Kasumi-1 (cell line): ENCODE measurements at places on chromosomes 7 and 10.

GRCh38 chr10:101022967-101023705 is 7.8 kb downstream of the PDZD7 start:
- DNase-seq: no peak

DNA sequence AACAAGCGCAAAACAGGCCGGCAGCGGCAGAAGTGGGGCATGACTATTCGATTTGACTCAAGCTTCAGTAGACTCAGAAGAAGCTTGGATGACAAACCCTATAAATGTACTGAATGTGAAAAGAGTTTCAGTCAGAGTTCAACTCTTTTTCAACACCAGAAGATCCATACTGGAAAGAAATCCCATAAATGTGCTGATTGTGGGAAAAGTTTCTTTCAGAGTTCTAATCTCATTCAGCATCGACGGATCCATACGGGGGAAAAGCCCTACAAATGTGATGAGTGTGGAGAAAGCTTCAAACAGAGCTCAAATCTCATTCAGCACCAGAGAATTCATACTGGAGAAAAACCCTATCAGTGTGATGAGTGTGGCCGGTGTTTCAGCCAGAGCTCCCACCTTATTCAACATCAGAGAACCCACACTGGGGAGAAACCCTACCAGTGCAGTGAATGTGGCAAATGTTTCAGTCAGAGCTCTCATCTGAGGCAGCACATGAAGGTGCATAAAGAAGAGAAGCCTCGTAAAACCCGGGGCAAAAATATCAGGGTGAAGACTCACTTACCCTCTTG is 2.8 kb downstream of the ZNF22 start:
- DNase-seq: no peak

DNA sequence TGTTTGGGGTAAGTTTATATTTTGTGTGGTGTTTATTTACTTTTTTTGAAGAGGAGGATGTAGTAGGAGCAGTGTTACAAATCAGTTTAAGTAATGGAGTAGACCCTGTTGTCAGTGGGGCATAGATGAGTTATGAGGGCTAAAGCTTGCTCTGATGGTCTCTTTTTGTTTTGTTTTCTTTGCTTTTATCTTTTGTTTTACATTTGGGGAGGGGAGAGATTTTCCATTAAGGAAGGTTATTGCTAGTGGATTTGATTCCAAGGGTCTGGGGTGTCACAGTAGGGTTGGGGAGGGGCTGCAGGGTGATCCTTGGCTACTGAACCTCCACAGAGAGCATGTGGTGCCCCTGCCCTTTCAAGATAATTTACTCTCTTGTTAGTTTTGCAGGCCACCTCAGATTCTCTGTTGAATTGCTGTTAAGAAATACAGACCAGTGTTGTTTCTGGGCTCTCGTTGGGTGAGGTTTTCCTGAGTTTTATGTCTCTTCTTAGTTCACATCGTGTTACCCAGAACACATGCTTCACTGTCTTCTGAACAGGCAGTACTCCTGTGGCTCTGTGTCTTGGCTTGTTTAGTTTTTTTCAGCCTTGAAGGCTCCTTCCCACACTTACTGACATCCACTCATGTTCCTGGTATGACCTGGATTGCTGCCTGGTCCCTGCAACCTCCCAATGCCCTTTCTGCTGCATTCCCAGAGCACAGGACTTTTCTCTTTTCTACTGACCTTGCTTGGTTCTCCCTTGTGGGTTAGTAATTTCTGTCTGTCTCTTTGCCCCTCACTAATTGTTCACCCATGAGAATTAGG is 4.2 kb downstream of the KIFBP start:
- no peak for DNase-seq

DNA sequence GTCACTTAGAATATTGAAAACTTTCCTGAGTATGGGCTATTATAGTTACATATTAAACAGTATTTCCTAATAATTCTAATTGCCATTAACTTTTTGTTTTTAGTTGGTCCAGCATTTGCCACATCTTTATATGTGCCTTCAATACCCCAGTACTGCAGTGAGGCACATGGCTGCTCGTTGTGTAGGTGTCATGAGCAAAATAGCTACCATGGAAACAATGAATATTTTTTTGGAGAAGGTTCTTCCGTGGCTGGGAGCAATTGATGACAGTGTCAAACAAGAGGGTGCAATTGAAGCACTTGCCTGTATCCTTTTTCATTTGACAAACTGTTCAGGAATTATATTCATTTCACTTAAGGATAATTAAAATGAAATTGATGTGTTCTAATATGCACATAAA is 72.7 kb downstream of the BTAF1 start:
- DNase-seq: no peak

DNA sequence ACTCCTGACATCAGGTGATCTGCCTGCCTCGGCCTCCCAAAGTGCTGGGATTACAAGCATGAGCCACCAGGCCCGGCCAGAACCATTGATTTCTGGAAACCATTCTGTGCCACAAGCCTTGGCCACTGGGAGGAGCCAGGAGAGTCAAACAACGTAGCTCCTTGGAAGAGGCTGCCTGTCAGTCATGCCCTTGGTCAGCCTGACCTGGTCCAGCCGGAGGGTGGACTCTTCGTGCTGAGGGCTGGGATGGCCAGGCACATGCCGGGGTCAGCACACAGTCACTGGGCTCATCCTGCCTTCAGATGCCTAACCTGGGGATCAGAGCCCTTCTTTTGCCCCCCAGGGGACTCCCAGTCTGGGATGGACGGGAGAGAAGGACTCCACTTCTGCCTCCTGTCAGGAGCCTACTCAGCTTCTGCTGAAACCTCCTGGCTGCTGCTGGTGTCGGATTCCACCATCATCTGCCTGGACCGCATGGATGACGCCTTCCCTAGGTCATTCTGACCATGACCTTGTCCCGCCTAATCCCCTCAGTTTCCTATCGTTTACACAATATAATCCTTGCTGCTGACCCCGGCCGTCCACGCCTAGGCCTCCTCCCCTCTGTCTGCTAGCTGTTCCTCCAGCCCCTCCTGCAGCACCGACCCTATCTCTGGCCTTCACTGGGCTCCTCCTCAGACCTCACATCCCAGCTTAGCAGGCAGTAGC is 30.4 kb downstream of the TMEM270 start:
- DNase-seq: no peak

DNA sequence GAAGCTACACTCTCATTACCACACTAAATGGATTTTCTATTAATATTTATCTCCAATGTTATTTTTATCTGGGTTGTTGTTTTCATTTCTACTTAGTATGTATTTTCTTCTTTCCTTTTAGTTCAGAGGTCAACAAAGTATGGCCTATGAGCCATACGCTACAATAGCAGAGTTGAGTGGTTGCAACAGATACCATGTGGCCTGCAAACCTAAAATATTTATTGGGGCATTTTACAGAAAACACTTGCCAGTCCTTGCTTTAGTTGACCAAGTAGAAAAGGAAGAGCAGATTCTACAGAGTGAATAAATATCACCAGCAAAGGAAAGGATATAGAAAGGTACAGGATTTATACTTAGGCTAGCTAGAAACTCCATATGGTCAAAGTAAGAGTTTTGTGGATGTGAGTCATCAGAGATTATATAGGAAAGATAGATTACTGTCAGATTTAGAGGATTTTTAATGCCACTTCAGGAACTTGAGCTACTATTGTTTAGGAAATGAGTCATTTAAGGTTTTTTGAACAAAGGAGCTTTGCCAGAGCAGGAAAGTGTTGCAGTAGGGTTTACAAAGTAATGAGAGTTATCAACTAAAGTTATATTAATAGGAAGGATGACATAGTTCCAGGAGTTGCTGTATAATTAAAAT is 323.3 kb upstream of the KAT6B start:
- peak; percentile 96 for DNase-seq

DNA sequence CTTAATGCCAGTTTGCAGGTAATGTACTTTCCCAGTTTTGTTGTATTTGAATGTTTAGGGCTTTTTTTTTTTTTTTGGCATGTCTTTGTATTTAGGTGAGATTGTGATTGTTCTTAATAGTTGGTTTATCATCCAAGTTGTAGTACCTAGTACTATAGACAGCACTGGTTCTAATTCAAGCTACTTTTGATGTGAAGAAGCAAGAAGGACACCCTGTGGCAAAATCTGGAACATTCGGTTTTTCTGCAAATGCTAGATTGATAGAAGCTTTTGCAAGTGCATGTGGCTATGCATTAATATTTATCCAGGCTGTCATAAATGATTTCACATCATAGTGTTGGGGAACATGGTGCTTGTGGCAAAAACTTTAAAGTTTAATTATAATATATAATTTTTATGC is 248.9 kb downstream of the FOXP2 start:
- peak; percentile 51 for DNase-seq
